ENCODE measurements at places on chromosomes 12 and 14.

DNA sequence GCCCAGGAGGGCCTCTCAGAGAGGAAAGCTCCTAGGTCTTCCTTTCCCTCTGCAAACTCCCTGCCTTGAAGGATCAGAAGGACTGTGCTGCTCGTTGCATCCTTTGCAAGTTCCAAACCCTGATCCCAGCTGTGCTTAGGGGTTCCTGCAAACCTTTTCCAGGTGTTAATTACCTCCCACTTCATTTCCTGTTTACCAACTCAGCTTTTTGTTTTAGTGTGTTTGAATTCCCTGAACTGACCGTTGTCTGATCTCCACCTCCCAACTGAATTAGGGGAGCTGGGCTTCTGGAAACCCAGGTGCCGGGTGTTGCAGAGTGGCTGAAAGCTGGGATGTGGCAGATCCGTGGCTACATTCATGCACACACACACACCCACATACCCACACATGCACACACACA is 20.6 kb upstream of the BDKRB1 start:
- no peak for DNase-seq

DNA sequence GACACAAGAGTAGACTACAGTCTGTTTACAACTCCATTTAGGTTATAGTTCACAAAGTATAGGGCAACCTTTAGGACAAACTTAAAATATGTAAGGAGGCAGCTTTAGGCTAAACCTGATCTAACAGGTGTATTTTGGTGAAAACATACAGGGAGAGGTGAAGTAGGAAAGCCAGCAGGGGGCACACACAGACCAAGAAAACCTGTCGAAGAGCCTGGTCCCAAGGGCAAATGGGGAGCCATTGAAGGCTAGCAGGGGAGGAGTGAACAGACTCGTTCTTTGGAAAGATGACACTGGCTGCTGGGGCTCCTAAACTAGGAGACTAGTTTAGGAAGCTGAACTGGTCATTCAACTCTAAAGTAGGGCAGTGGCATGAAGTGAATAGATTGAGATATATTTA is 138.8 kb upstream of the WSCD2 start:
- no peak for DNase-seq

GRCh38 chr12:52364901-52365489 is 2.3 kb downstream of the KRT85 start:
- no peak for DNase-seq

DNA sequence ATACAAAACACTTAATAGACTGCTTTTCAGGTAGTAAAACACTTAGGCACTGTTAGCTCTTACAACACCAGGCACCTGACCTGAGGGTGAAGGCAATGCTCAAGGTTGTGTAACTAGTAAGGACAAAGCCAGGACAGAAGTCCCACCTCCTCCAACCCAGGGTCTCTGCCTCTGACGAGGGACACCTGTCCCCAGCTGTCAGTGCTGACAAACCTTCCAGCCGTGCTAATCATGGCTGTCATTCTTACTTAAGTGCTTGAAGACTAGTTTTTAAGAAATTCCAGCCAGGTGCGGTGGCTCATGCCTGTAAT is 62.5 kb upstream of the MAX start:
- no peak for DNase-seq

DNA sequence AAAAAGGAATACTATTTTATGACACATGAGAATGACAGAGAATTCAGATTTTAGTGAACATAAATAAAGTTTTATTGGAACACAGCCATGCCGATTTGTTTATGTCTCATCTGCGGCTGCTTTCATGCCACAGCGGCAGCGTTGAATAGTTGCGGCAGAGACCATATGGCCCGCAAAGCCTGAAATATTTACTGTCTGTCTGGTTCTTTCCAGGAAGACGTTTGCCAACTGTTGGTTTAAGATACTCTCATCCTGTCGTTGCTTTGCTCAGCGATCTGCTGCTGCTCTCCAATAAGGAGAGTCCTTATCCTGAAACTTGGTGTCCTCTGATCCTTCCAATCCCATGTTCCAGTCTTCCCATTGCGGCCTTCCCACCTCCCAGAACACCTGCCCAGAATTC is 89.9 kb downstream of the SLC24A4 start:
- no peak for DNase-seq

- DNase-seq = peak; percentile 85
Observed at GRCh38 chr12:42810006-42810405, 220.5 kb upstream of the PRICKLE1 start.

DNA sequence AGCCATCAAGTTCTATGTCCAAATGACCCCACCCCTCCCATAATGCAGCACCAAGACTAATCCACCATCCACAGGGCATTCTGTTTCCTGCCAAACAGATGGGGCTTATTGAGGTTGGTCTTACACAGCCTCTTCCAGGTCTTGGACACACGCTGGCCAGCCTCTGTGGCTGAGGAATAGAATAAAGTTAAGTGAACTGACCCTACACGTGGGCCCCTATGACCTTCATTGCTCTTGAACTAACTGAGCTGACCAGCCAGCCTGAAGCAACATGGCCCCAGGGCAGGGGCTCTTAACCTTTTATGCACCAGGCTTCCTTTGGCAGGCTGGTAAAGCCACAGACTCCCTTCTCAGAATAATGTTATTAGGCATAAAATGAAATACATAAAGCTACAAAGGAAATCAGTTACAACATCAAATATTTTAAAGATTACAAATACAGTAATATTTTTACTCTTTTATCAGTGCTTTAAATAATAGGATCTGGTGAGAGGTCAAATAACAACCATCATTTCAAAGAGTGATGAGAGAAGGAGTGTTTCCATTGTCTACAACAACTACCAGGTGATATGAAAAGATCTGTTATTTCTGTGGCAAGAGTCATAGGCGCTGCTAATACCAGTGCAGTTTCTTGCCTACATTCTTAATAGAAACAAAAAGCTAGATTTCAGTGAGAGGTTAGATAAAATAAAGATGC is 192.9 kb upstream of the NUDT4 start:
- DNase-seq = no peak

DNA sequence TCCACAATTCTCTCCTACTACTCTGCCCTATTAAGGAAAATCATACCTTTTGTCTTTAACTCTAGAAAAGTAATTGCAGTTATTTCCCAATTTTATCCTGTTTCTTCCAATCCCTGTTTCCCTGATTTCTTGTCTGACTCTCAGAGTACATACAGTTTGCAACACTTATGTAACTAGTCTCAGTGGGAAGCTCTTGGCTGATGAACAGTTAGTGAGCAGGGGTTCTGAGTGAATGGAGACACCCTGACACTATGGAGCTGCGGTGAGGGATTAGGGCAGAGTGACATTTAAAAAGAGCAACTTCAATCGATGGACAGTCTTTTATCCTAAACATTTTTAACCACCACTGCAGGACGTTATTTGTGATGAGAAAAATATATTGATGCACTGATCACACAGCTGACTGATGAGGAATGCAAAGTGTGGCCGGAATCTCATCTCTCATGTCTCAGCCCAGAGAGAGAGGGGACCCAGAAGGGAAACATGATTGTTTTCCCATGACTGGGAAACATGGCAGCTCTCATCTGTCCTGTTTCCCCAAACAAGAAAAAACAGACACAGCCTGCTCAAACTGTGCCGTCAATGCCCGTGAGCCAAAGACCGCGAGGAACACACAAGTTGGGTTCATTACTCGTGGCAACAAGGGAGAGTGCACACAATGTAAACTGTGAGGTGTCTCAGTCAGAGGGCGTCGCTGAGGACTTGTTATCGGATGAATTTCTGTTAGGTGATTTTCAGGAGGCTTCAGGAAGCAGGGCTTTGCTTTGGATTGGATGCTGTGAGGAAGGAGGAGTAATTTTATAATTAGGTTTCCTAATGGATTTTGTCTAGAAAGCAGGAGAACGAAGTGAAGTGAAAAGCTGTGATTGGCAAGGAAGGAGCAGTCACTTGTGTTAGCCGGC is 5.2 kb upstream of the SLC6A13 start:
- DNase-seq = no peak

GRCh38 chr12:25500651-25501050 is 52.4 kb downstream of the LMNTD1 start:
- no peak for DNase-seq

DNA sequence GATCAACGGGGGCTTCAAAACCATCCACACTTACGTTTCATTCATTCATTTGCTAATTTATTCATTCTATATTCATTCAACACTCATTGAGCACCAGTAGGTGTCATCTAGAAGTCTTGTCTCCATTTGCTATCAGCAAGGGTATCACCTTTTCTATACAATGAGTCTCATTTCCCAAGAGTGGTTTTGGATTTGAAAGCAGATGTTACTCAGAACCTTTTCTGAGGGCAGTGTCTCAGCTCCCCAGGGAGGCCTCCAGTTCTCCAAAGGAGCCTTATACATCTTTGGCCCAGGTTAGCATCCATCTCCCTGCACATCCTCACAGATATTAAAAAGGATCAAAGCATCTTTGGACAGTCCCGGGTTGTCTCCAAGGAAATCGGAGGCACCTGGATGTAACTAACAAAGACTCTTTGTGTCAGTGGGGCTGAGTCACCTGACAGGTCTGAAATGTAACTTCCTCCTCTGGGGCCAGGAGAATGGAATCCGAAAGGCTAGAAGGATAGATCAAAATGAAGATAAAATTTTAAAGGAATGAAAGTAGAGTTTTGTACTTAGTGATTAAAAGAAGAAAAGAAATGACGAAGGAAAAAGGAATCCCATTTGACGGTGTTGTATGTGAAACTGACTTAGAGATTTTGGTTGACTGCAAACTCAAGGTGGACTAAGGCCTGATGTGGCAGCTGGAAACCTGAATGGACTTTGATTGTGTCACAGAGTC is 103.0 kb downstream of the VCPKMT start:
- no peak for DNase-seq

GRCh38 chr14:66979101-66979974 is 209.9 kb upstream of the GARIN2 start:
- no peak for DNase-seq

Measured in HS-27A (cell line).